ENCODE measurements at places on chromosomes 5 and 9. TPM values are rescaled to one million over a fixed set of nuclear protein-coding genes. Genes with fewer than 3 reads are reported as not detected.
A peak's percentile ranks its signal among the peaks of the same experiment; 100 is the strongest.

DNA sequence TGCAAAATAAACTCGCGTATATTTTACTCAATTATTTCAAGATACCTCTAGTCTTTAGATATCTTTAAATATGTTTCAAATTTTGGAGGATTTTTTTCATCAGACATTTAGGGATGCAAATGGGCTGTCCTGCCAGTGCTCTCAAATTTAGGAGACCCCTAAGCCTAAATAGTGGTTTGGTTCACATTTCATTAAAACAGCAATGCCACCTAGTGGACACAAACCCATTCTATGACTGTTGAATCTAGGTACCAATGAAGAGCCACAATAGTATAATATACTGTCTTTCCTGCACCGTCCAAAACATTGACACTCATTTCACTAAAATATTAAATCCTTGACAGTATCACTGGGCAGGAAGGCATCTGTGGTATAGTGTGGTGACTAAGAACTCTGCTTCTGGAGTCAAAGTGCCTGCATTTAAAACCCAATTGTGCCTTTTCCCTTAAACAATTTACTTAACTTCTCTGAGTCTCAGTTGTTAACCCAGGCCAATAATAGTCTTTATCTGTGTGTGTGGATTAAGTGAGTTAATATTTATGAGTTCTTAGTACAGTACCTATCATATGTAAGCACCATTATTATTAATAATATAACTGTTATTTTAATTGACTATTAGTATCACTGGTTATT lies 148.0 kb downstream of the RORB start:
- H3K4me3 ChIP-seq, result no peak overlapping the region
- H3K4me1 ChIP-seq, result no peaks in the 10 kb centered on the region
- no peak overlapping the region for H3K27ac ChIP-seq
- no peaks in the 10 kb centered on the region for H3K36me3 ChIP-seq
- no peaks in the 10 kb centered on the region for H3K27me3 ChIP-seq
- no peak for DNase-seq

- peak overlapping the region; percentile 100 for H3K4me3 ChIP-seq
- DNase-seq, result no peak
- peaks cover 21% of the 10 kb centered on the region for H3K36me3 ChIP-seq
- no peaks in the 10 kb centered on the region for H3K27me3 ChIP-seq
Measured at GRCh38 chr9:136865041-136865767, 904 bp downstream of the EDF1 start.

DNA sequence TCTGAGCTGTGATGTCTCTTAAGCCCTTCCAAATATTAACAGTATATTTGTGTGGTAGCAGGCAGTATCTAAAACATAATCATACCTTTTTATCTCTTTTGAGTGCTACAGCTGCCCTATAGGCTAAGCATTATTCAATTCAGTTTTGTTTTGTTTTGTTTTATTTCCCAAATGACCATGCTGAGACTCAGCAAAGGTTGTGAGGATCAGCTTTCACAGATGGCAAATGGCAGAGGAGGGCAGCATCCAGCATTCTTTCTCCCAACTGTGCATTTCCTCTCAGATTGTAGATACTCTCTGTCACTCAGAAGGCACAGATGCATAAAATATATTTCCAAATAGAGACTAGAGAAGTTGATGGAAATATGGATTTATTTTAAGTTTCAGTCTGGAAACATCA lies 90.7 kb downstream of the DAPK1 start:
- H3K36me3 ChIP-seq, result no peaks in the 10 kb centered on the region
- H3K27me3 ChIP-seq, result no peaks in the 10 kb centered on the region
- H3K4me1 ChIP-seq, result no peaks in the 10 kb centered on the region

The PRRX2 gene
- not detected for total RNA-seq

The BTNL8 gene
- total RNA-seq, result 0.27 TPM

The ARHGEF28 gene
- 6.4 TPM for total RNA-seq

Measured in sigmoid colon (tissue), 7 donors.